Stimulated activated CD8-positive, alpha-beta memory T cell treated with anti-CD3 and anti-CD28 coated beads, Interleukin-7, amount 100 ng/mL, for 48 hours (primary cell): ENCODE measurements at places on chromosomes 5 and 9.

- DNase-seq, result no peak
Measured at GRCh38 chr5:10387690-10388089, 34.2 kb downstream of the MARCHF6 start.

- DNase-seq, result no peak
Measured at GRCh38 chr5:143714629-143715028, 97.3 kb upstream of the HMHB1 start.

DNA sequence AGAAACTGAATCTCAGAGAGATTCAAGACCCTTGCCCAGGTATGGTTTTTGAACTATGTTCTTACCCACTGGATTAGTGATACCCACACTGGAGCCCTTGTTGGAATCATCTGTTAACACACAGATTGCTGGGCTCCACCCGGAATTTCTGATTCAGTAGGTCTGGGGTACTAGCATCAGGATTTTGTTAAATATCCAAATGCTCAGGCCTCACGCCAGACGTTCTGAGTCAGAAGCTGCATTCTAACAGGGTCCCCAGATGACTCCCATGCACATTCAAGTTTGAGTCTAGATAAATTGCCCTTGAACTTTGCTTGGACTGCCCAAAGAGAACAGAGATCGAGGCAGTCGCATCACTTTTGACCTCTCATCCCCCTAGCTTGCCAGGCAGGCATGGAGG, 182.0 kb upstream of the WWC1 start:
- no peak for DNase-seq

GRCh38 chr9:69190086-69190862, 16.2 kb downstream of the TJP2 start:
- no peak for DNase-seq

GRCh38 chr5:150523472-150524350, 15.8 kb downstream of the NDST1 start:
- no peak for DNase-seq

GRCh38 chr5:84184857-84185256, 199.8 kb downstream of the EDIL3 start:
- no peak for DNase-seq

- no peak for DNase-seq
Measured at GRCh38 chr5:176870110-176870591, 29.0 kb downstream of the HK3 start.

- no peak for DNase-seq
Measured at GRCh38 chr5:60507687-60508086, 192.3 kb downstream of the DEPDC1B start.

GRCh38 chr9:29714860-29715259, 2141.6 kb upstream of the C9orf72 start:
- DNase-seq, result no peak

DNA sequence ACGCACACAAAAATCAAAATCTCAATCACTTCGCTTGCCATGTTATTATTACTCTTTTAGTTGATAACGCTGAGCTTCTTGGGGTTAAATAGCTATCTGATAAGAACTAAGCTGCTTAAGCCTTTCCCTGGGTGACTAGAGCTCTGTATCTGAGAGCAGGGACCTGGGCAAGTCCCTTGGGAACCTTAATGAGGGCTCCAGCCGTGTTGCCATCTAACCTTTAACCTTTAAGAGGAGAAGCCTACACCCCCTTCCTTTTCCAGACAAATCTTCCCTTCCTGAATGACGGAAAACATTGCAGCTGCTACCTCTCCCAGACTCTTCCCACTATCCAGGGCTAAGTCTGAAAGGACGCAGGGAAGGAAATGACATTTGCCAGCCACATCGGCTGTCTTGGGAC, 216.5 kb upstream of the RAI14 start:
- no peak for DNase-seq

DNA sequence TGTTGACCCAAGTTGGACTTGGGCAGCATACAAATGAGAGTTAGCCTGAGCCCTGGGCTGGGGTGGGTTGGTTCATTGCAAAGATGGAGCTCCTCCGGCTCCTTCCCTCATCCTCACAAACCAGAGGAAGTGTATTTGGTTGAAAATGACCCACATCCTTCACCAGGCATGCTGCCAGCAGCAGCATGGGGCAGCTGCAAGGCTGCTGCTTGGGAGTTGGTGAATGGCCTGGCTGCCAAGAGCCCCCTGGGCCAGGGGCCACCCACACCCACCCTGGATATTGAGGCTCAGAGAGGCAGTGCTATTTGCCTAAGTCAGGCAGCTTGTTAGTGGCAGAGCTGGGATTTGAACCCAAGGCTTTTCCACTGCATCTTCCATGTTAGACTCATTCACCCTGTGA, 29.5 kb downstream of the PPARGC1B start:
- DNase-seq, result no peak

DNA sequence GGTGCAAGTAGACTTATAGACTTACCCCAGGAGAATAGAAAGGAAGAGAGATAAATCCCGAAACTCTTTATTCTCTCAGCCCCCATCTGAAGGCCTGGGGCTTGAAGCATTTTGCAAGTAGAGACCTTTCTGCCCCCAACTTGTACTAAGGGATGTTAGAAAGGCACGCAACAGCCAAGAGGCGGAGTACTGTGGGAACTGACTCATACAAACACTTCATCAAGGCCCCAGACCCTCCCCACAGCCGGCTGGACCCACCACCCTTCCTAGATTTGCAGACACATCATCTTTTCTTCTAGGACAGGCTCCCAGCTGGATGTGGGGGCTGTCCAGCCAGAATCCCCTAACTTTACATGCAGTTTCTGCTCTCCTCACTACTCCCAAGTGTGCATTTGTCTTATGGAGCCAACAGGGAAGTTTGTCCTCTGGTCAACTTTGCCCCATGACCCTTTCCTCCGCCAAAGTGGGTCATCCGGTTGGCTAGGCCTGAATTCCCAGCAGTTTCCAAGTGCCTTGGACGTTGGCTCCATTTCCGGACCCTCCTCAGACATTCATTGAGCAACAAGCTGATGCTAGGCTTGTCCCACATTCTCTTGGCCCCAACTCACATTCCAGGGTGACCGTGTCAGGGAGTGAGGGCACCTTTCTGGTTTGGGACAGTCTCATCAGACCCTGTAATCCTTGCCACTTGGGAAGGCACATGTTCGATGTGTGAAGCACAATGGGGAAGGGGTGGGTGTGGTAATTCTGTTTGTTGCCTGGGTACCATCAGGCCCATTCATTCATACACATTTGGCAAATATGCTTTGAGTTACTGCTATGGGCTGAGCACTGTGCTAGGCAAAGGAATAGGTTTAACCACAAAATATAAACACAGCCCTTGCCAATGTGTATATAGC, 64.6 kb downstream of the ABLIM3 start:
- no peak for DNase-seq

DNA sequence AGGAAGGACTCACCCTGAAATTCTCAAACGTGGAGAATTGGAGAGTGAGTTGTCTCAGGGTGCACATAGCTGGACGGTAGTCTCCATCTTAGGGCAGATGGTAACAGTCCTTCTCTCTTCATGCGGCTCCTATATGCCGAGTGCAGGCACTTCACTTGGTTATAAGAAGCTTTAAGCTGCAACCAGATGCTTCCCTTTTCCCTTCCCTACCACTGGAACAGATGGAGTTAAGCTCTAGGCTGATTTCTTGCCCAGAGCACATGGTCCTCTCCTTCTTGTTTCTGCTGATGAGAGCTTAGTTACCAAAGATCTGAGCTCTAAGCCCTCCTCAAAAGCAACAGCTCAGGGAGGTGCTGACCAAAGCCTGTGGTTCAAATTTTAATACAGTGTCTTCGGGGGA, 355.7 kb downstream of the ARHGEF28 start:
- no peak for DNase-seq
